ENCODE measurements at places on chromosomes 5 and 9.

DNA sequence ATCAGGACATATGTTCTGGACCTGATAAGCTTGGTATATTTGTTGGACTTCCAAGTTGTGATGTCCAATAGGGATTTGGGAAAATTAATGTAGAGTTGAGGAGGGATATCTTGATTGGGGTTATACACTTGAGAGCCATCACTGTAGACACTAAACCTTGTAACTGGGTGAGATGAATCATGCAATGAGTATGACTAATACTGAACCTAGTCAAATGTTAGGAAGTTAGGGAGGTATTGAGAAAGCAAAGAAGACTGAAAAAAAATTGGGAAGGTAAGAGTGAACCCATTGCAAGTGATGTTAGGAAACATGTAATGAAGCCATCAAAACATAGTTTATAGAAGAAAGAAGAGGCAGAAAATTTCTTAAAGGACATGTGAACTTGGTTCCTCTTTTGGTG is 668.4 kb upstream of the CDH9 start:
- DNase-seq: no peak

DNA sequence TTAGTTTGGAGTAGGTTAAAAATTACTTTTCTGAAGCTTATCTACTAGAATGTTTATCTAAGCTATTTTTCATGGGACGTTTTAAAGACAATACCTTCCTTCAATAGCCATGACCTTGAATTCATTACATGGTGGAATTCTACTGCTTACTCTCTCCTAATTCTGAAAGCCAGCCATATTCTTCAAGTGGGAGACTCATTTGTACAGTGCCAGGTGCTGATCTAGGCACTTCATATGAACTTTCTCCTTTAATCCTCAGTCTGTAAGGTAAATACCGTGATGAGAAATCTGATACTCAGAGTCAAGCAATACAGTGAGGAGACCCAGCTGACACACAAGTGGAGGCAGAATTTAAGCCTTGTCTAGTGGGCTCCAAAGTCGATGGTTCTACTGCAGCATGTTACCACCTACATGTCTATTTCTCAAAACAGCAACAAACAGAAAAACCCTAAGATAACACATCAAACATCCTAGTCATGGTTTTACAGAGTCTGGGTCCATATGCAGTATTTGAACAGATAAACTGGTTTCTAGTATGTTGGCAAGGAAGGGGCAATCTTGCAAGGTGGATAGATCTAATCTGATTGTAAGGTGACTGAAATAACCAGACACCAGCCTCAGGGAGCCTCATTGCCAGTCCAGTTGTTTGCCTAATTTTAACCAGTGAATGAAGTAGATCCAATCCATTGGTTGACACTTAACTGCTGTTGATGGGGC is 243.7 kb downstream of the PIK3R1 start:
- DNase-seq: no peak

GRCh38 chr9:113999256-114000062 is 78.6 kb downstream of the AMBP start:
- DNase-seq: no peak

DNA sequence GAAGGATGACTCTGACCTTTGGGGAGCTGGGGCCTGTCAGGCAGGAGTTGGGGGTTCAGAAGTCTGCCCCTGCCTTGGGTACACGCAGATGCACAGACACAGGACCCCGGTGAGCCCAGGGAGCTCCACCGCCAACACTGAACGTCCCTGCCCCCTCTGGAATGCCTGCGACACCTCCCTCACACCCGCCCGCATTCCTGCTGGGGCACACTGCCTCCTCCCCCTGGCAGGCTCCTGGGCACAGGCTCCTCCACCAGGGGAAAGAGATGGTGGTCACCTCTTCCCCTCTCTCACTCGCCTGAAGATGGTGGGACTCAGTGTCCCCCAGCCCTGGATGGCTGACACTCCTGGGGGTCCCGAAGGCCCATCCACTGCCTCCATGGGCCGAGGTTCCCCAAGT is 12.0 kb downstream of the CRB2 start:
- no peak for DNase-seq

DNA sequence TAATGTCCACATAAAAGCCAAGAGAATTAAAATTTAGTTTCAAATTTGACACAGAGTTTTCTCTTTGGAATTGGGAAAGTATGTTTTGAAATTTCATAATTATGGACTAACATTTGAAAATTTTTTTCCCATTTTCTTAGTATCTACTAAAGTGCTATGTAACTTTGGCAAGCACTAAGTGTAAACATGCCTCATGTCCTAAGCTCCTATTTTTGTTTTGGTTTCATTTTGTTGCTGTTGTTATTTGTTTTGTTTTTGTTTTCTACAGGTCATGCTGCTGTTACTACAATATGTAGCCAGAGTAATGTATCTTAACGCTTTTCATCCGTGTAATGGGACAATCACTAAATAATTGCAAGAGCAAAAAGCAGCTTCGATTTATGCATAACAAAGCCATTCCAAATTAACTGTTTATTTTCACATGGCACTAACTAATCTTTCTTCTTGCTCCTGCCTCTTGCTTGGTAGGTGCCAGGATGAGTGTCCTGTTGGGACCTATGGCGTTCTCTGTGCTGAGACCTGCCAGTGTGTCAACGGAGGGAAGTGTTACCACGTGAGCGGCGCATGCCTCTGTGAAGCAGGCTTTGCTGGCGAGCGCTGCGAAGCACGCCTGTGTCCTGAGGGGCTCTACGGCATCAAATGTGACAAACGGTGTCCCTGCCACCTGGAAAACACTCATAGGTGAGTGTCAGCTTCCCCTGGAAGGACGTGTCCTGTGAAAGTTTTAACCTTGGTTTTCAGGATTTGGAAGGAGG is 107.3 kb upstream of the PRRC1 start:
- no peak for DNase-seq
